Osteocyte (in vitro differentiated cells): ENCODE measurements at places on chromosomes 4 and X. TPM values are rescaled to one million over a fixed set of nuclear protein-coding genes. Genes with fewer than 3 reads are reported as not detected.

Gene BRS3
- total RNA-seq: not detected in 2 replicates

DNA sequence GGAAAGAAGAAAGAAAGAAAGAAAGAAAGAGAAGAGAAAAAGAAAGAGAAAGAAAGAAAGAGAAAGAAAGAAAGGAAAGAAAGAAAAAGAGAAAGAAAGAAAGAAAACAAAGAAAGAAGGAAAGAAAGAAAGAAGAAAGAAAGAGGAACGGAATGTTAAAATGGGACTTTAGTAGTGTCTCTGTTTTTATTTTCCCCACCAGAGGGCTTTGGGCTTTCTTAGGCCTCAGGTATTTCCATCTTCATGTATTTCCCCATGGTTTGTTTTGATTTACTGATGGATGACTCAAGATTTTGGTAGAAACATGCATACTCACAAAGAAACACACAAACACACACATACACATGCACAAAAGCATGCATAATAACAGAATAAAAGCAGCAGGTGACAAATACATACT is 181.2 kb downstream of the AFF2 start:
- DNase-seq: no peak
- no peaks in the 10 kb centered on the region for H3K4me1 ChIP-seq
- H3K27me3 ChIP-seq: no peaks in the 10 kb centered on the region
- H3K4me3 ChIP-seq: no peak overlapping the region
- H3K36me3 ChIP-seq: no peaks in the 10 kb centered on the region

DNA sequence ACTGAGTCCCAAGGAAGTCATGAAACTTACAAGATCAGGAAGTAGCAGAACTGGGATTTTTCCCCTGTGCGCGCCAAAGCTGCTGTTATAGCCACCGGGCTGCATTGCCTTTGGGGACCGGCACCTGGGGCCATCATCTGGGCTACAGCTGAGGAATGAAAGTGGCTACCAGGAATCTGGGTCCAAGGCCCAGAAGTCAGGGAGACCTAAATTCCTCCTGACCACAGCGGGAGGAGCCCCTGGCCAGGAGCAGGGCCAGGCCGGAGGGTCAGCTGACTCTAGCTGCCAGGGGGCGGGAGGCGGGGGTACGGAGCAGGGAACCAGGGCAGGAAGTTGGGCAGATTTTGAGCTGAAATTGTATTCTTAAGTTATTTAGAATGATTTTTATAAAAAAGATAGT is 242.4 kb downstream of the EVC2 start:
- H3K27me3 ChIP-seq: no peaks in the 10 kb centered on the region
- peaks cover 30% of the 10 kb centered on the region for H3K36me3 ChIP-seq
- H3K4me1 ChIP-seq: no peaks in the 10 kb centered on the region
- no peak overlapping the region for H3K27ac ChIP-seq

- H3K4me3 ChIP-seq: no peak overlapping the region
- no peak for DNase-seq
- H3K27ac ChIP-seq: peak overlapping the region; percentile 62
- H3K27me3 ChIP-seq: no peaks in the 10 kb centered on the region
- H3K36me3 ChIP-seq: peaks cover 6% of the 10 kb centered on the region
- peaks cover 86% of the 10 kb centered on the region for H3K4me1 ChIP-seq
Measured at GRCh38 chr4:147813109-147813773, 81.4 kb downstream of the ARHGAP10 start.

DNA sequence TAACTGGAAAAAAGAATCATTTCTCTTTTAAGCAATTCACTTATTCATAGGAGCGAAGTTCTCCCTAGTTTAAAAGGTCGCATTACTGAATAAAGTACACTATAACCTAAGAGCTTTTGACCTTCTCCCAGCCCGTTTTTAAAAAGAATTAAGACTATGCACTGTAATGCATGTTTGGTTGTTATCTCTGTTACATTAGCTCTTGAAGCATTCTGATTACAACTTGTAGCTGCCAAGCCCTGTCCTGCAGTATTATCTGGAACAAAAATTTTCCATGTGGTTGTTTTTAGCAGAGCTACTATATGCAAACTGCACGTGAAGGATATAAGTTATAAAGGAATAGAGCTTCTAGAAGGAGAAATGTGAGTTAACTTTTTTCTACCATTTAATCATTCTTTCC is 8.1 kb downstream of the GAB1 start:
- H3K27me3 ChIP-seq: no peaks in the 10 kb centered on the region
- peak overlapping the region; percentile 76 for H3K27ac ChIP-seq
- H3K4me3 ChIP-seq: no peak overlapping the region
- peaks cover 63% of the 10 kb centered on the region for H3K4me1 ChIP-seq
